ENCODE measurements at places on chromosomes 7 and 10. TPM values are rescaled to one million over a fixed set of nuclear protein-coding genes. Genes with fewer than 3 reads are reported as not detected.

TLX1 gene
- not detected for total RNA-seq

DNA sequence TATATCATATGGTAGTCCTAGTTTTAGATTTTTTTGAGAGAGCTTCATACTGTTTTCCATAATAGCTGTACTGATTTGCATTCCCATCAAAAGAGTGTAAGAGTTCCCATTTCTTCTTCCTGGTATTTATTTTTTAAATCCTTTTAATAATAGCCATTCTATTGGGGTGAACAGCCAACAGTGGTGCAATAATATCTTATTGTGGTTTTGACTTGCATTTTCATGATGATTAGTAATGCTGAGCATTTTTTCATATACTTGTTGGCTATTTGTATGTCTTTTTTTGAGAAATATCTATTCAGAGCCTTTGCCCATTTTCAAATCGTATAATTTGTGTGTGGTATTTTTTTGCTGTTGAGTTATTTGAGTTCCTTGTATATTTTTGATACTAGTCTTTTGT lies 167.4 kb downstream of the FZD1 start:
- no peaks in the 10 kb centered on the region for H3K4me1 ChIP-seq
- DNase-seq = no peak
- H3K27ac ChIP-seq = no peak overlapping the region
- H3K27me3 ChIP-seq = no peaks in the 10 kb centered on the region
- no peaks in the 10 kb centered on the region for H3K36me3 ChIP-seq

DNA sequence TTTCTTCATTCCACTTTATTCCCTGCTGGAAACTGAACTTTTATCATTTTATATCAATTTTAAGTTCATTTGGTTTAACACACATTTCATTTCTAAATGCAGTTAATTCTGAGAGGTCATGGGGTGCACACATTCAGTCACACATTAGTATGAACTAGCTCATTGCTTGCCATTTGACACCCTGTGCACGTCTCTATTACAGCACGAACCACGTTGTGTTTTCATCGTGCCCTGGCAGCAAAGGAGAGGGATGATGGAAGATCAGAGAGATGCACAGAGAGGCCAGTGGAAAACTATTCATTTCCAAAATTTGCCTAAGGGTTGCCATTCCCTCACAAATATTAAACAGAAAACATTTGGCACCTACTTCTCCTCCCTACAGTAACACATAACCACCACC lies 45.4 kb downstream of the CTNNA3 start:
- no peak overlapping the region for H3K27ac ChIP-seq
- no peaks in the 10 kb centered on the region for H3K36me3 ChIP-seq
- H3K27me3 ChIP-seq = peaks cover 5% of the 10 kb centered on the region
- H3K4me3 ChIP-seq = no peak overlapping the region
- no peak for DNase-seq
- no peaks in the 10 kb centered on the region for H3K4me1 ChIP-seq

DNA sequence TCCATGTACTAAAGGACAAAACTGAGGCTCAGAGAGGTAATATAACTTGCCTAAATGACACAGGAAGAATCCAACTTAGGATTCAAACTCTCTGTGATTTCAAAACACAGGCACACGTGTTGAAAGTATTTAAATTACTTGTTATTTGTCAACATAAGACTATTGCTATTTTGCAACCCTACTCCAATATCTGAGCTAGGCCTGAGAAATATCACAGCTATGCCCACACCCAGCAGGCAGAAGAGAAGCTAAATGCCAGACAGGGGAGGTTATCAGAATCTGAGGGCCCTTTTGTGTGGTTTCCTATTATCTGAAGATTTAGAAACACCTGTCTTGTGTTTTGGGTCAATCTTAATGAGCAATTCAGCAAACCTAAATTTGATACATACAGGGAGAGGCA lies 204.3 kb downstream of the ANK3 start:
- H3K4me1 ChIP-seq = no peaks in the 10 kb centered on the region
- H3K27me3 ChIP-seq = peaks cover 6% of the 10 kb centered on the region
- no peak for DNase-seq
- no peak overlapping the region for H3K27ac ChIP-seq
- H3K4me3 ChIP-seq = no peak overlapping the region

- no peak overlapping the region for H3K27ac ChIP-seq
- peaks cover 5% of the 10 kb centered on the region for H3K27me3 ChIP-seq
- no peak overlapping the region for H3K4me3 ChIP-seq
- H3K36me3 ChIP-seq = no peaks in the 10 kb centered on the region
These were observed 232.0 kb upstream of the NRP1 start for GRCh38 chr10:33566426-33566825.

Data from activated naive CD8-positive, alpha-beta T cell treated with anti-CD3 and anti-CD28 coated beads, Interleukin-2, amount 10 ng/mL, durations not matched to agents 7 days and 5 days (primary cell).